T-helper 17 cell (primary cell): ENCODE measurements at places on chromosomes 4 and X.

DNA sequence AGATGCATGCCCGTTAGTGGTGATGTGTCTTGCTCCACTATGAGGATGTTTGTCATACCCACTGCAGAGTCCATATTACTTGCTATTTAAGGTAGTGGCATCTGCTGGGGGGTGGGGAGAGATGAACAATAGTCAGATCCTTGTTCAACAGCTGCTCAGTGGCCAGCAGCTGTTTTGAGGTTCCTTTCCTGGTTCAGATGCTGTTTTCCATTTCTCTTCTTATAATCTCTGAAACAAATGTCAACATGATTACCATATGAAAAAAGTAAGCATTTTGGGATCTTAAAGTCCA, 1567.9 kb upstream of the TENM3 start:
- no peak for DNase-seq

- no peak for DNase-seq
Measured at GRCh38 chr4:38089961-38090360, 129.8 kb downstream of the PTTG2 start.

GRCh38 chrX:2502668-2503519, 2.1 kb upstream of the DHRSX start:
- no peak for DNase-seq

DNA sequence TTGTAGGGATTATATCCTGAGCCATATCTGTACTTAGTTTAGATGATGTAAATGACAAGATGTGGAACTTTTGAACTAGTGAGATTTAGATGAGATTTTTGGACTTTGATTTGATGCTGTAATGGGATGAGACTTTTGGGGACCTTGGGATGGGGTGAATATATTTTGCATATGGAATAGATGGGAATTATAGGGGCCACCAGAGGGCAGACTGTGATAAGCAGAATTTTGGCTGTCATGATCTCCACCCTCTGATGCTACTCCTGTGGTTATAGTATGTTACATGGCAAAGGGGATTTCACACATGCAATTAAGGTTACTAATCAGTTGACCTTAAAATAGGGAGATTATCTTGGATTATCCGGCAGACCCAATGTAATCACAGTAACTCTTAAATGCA, 214.0 kb upstream of the NHS start:
- DNase-seq, result no peak

- DNase-seq, result no peak
Measured at GRCh38 chr4:79241846-79242245, 84.0 kb downstream of the NAA11 start.

- DNase-seq, result no peak
Measured at GRCh38 chr4:20318001-20318908, 66.5 kb downstream of the SLIT2 start.

GRCh38 chr4:166965562-166965961, 268.7 kb downstream of the SPOCK3 start:
- DNase-seq, result no peak

DNA sequence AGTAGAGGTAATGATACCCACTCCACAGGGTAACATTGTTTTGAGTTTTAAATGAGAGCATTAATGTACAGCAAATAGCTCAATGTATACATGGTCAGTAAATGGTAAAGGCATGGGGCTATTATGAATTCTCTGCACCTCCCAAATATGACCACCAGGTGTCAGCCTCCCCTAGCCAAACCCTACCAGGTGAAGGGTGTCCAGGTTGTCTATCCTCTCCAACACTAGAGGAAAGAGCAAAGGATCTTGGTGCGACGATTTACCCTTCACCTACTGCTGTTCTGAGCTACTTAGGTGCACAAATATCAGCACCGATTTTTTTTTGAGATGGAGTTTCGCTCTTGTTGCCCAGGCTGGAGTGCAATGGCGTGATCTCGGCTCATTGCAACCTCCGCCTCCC, 26.5 kb upstream of the XIAP start:
- DNase-seq, result peak; percentile 25

GRCh38 chrX:133633162-133633561, 217.9 kb upstream of the GPC4 start:
- DNase-seq, result no peak

DNA sequence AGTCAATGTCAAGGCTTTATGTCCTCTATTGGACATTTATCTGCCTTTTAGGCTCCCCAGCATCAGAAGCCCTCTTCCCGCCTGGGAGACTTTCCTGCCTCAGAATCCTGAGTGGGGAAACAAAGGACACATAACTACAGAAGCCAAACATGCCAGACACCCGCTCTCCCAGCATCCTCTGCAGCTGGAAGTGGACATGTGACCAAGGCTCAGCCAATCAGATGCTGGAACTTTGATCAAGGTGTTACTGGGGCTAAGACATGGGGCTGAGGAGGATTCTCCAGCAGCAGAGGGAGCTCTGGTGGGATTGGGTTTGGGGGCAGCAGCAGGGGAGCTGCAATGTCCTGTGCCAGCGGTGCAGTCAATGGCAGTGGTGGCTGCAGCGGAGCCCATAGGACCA, 19.5 kb downstream of the SLC2A9 start:
- DNase-seq, result no peak

GRCh38 chr4:143335979-143336780, 496 bp upstream of the GAB1 start:
- no peak for DNase-seq

DNA sequence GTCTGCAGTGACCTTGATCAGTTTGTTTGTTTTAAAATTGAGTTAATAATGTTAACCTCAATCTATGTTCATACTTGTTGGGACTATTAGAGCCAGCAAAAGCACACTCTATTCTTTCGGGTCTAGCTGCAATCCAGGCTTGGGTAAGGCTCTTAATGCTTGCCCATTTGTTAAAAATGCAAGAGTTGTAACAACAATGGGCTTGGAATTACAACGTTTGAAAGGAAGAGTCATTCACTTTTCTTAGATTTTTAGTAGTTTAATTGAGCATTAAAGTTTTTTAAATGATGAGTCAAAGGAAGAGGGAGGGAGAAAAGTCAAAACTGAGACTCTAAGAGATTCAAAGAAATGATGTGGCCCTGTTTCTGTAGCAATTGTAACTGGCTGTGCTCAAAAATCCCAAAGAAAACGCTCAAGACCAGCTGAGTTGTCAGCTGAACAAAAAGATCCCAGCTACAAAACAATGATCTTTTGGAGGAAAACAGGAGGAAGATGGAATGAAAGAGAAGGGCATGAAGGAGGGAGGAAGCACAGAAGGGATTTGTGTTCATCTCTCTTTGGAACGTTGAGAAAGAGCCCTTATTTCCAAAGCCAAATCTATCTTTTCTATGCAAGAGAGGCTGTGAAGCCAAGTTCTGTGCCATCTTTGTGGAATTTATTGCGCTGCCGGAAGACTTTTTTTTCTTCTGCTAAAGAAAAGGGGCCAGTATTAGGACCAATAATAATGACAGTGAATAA, 5.5 kb downstream of the SCD5 start:
- no peak for DNase-seq

DNA sequence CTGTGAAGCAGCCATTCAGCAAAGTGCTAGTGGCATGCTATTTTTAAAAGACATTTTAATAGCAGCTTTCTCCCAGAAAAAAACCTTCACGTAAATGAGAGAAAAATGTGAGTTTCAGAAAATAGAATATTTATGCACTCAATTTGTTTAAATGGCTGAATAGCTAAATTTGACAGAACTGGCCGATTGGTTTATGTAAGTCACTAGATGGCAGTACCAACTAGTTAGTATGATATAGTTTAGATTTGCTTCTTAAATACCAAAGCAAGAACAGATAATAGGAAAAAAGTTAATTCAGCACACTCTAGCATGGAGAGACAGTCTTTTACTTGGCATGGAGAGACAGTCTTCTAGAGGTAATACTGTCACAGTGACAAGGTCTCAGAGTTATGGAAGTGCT, 250.1 kb downstream of the SNCA start:
- DNase-seq, result no peak

- DNase-seq, result no peak
Measured at GRCh38 chrX:118459494-118459893, 36.1 kb upstream of the DOCK11 start.

GRCh38 chrX:42023122-42023521, 99.8 kb upstream of the CASK start:
- no peak for DNase-seq

DNA sequence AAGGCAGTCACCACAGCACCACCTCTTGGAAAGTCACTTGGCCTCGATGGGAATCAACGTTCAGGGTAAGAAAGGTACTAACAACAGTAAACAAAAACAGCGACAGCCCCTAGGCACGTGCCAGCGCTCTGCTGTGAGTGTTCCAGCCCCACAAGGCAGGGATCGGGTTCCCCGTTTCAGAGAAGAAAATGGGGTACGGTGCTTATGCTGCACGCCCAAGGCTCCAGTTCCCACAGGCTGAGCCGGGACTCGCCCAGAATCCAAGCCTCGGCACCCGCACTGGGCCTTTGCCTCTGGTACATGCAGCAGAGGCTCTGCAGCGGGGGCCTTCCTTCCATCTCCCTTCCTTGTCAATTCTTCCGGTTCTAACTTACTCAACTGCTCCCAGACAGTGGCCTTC, 37.3 kb downstream of the WDR1 start:
- no peak for DNase-seq

GRCh38 chr4:4969298-4969697, 50.0 kb downstream of the CYTL1 start:
- DNase-seq, result no peak

GRCh38 chrX:132369617-132370326, 119.1 kb downstream of the MBNL3 start:
- DNase-seq, result no peak

GRCh38 chrX:119729408-119730201, 28.8 kb upstream of the SOWAHD start:
- DNase-seq, result peak; percentile 31

DNA sequence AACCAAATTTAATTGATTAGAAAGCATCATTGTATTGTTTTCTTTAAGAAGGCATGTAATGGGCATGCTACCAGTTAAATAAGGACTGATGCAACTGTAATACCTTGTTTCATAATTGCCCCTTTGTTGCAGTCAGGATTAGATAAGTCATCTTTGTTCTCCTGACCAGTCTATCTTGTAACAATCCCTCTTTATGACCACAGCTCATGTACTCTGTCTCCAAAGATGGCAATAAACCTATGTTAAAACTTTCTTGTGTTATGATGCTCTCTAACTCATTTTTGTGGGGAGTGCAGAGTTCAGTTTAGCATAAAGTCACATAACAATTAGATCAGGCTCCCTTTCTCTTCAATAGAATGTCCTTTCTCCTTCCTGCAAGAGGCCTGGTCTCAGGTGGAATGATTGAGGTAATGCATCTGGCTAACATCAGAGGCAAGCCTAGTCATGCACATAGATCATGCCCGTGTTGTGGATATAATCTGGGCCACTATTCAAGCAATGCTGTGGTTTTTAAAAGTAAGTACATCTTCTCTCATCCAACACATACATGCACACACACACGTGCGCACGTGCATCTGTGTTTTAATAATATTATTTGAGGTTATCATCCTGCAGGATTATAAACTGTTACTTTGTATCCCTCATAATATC, 45.6 kb downstream of the TMEM154 start:
- DNase-seq, result no peak

DNA sequence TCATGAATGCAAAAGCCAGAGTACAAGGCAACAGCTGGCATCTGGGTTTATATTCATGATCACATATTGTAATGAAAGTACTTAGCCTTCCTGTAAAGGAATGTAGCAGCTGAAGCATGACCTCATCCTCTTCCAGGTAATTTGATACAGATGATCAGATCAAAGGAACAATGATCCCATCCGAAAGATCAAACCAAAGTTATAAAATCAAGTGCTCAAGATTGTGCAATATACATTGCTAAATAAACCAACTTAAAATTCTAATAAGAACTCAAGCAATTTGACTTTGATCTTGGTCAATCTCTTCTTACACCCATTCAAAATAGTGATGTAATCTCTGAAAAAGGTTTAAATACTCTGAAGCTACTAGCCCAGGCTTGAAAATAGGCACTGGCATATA, 113.1 kb upstream of the INPP4B start:
- DNase-seq, result no peak

DNA sequence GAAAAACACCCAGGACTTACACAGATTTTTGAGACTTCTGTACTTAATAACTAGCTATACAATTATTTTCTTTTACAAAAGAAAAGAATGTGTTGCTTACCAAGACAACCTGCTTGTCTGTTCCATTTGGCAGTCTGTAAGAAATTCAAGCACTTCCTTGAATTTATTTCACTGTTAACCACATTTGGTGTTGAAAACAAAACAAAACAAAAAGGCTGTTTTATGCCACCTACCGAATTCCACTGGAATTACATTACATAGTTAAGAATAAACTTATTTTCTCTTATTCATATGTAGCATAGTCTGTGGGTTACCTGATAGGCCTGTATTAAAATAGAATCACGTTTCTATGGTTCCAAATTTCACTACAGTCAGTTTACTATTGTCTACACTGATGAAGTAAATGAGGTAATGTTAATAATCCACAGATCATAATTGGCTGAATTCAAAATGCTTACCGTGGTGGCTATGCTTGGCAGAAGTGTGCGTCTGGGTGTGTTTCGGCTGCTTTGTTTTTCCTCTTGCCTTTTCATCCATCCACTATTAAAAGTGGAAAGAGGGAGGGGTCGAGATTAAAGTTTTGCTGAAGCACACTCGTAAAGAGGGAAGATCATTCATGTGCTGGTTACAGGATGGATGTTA, at the start of gene TLR1:
Gene TLR1 (minus strand): TSS at position 138 of the 642 bp plus-strand sequence. CDS start 5,960 bp downstream, outside the sequence.
- no peak for DNase-seq

DNA sequence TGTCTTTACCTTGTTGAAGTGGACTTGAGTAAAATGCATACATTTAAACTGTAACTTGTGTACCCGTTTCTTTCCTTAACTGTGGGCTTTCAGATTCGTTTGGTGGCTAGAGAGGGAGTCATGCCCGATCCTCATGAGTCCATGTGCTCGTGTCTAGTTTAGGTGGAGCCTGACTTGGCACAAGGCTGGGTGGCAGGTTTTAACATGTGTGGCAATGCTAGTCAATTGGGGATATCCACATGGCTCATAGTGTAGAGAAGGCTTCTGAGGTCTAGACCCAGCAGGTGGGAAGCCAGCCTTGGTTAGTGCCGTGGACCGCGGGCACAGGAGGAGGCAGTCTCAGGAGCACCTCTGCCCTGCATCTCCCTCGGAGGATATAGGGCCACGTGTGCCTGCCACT, 48.5 kb upstream of the CLCN4 start:
- DNase-seq, result no peak

DNA sequence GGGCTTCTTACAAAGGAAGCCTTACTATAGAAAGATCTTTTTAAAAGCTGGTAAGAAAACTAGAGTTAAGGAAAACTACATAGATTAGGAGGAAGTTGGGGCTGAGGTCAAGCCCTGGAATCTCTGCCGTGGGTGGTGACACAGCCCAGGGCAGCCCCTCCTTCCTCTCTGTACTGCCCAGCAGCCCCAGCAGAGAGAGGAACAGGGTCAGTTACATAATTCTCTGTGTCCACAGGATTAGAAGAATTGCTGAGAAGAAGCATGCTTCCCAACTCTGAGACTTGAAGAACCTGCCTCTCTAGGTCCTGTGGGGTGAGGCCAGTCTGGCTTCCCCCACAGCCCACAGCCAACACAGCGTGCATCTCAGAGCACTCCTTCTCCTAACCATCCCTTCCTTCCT, 9.2 kb upstream of the ABLIM2 start:
- DNase-seq, result no peak

- DNase-seq, result no peak
Measured at GRCh38 chr4:174629265-174629664, 107.0 kb upstream of the HPGD start.
